Fibroblast of villous mesenchyme (primary cell): ENCODE measurements at places on chromosomes 16 and 17. TPM values are rescaled to one million over a fixed set of nuclear protein-coding genes. Genes with fewer than 3 reads are reported as not detected.

- peak; percentile 91 for DNase-seq
Observed at GRCh38 chr17:82230609-82231311, 1.9 kb downstream of the SLC16A3 start.

DNA sequence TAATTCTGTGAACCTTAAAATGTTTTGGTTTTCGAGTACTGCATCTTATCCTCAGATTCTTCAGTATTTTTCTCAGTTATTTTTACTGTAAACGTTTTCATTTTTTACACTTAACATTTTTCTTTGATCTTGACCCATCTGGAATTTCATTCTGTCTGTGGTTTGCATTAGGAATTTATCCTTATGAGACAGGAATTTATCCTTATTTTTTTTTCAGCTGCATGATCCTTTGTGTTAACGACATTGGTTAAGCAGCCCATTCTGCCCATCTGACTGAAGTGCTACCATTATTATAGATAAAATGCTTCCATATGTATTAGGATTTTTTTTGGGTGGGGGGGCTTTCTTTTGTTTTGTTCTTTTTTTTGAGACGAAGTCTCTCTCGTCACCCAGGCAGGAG is 41.0 kb downstream of the SNX29 start:
- DNase-seq = peak; percentile 70

DNA sequence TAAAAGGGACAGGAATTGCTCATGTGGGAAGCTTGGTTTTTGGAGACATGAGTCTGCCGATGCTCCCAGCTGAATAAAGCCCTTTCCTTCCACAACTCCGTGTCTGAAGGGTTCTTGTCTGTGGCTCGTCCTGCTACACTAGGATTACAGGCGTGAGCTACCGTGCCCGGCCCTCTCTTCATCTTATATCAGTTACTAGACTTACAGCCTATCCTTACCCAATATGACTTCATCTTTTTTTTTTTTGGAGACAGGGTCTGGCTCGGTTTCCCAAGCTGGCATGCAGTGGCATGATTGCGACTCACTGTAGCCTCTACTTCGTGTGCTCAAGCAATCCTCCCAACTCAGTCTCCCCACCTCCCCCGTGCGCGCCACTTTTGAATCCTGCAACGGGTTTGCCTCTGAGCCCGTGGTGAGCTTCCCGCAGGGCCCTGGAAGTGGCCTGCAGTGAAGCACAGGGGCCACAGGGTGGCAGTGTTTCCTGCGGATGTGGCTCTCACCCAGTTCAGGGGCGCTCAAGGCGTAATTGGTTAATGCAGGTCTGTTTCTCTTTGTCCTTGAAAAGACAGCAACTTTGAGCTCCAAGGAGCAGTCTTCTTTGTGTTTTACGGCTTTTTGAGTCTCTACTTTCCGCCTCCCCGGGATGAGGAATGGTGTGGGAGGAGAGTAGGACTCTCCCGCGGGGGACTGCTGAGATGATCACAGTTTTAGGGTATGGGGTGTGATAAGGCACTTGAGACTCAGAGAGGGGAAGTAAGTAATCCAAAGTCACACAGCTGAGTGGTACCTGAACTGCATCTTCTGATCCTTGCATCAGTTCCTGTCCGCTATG is 22.7 kb upstream of the GPRC5B start:
- DNase-seq = peak; percentile 64

GRCh38 chr17:73782641-73783381 is 138.6 kb upstream of the SDK2 start:
- no peak for DNase-seq

GRCh38 chr16:11553371-11553770 is 33.3 kb downstream of the LITAF start:
- no peak for DNase-seq

DNA sequence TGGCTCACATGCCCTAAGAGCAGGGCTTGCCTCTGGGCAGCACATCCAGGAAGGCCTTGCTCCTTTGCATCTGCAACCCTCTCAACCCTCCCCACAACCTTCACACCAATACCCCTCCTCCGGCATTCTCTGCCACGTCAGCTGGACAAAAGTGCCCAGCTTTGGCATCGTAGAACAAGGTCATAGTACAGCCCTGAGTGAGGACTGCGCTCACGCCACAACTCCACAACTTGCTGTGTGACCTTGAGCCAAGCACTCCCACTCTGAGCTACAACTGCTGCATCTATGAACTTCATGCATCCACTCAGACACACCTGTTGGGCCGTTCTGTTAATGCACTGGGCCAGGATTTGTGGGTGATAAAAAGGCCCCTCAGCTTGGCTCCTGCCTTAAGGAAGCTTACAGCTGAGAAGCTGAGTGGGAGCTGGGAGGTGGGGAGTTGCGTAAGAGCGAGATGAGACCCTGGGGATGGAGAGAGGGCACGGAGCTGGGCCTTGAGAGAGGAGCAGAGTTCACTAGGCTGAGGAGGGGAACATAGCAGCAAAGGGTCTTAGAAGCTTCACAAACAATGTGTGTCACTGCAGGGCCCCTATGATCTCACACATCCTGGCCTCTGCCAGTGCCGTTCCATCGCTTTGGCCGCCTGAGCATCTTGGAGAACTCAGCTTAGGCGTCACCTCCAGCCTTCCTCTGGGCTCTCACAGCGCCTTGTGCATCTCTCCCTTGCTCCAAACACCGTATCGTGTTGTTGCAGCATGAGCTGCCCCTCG is 8.6 kb upstream of the MRC2 start:
- DNase-seq = no peak

- no peak for DNase-seq
Observed at GRCh38 chr17:4607261-4607741, 23.0 kb downstream of the SMTNL2 start.

DNA sequence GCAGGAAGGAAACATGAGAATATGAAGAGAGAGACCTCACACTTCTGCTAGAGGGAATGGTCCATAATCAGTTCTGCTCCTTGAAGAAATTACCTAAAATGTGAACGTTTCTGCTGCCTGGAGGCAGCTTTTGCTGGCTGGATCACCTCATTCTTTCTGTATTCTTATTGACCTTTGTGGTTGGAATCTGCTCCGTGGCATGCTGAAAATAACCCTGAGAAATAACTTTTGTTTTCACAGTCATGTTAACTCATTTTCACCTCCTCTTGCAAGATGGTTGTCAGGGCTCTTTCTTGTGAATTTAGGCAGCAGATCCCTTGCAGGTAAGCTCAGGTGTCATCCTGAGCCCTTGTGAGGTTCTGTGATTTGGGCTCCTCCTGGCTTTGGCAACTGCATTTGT is 70.2 kb downstream of the IRF8 start:
- DNase-seq = peak; percentile 27

DNA sequence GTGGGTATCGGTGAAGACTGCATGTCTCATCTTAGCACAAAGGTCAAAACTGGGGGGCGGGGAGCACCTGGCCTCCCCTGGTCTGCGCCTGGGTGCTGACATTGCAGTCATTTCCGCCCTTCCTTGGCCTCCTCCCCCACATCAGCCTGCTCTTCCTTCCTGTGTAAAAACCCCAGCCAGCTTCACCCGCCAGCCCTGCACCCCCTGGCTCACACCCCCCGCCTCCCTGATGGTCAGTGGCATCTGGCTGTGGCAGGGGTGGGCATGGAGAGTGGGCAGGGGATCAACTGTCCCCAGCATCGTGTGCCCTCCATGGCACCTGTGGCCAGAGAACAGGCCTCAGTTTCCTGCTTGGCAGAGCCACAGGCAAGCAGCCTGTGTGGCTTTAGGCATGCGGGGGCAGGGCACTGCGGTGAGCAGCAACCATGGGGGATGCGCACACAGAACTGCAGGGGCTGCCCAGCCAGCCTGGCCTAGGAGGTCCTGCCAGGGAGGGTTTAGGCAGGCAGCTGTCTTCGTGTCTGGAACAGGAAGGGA is 26.5 kb upstream of the LASP1NB start:
- DNase-seq = no peak

DNA sequence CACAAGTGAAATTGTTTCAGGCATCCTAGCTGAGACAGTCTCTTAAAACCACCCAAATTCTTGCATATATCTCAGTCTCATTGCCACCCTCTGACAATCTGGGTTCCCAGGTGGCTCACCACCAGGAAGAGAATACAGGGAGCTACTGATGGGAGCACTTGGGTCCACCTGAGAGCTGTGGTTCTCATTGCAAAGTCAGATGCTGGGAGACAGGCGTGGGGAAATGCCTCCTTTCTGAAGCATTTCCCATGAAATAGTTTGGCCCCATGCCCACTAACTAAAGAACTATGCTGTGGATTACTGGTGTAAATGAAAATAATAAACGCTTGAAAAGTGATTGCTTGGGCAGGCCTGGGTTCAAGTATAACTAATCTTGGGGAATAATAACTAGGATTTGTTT is 70.3 kb downstream of the CMC2 start:
- peak; percentile 24 for DNase-seq

DNA sequence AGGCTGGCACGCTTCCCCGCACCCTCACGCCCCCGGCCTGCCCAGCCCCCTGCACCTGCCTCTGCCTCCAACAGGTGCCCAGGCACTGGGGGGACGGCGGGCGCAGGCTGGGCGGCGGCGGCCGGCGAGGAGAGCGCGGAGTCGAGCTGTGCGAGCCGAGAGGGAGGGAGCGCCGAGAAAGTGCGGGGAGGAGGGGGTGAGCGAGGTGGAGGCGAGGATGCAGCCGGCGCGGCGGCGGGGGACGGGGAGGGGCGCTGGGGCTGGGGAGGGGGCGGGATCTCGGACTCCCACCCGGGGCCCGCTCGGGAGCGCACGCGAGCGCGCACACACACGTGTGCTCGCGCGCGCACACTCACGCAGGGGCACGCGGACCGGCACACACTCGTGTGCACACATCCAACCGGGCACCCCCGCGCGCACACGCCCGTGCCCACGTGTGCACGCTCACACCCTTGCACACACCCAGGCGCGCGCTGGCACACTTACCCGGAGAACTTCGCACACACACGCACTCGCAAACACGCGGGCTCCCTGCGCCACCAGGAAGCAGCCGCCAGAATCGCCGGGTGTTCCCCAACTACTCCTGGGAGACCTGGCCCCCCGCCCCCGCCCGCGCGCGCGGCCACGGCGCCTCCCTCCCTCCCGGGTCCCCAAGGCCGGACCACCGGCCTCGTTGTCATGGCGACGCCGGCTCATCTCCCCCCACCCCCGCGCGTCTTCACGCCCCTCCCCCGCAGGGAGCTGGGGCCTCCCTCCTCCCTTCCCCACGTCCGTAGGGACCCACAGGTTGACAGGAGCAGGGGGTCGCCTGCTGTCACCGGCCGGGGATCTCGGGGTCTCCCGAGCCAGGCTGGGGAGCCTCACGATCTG is at the start of gene DOC2A:
DOC2A (minus strand) TSS at position 184 of the 870 bp plus-strand sequence. CDS start 805 bp downstream, outside the sequence.
- DNase-seq = no peak

DNA sequence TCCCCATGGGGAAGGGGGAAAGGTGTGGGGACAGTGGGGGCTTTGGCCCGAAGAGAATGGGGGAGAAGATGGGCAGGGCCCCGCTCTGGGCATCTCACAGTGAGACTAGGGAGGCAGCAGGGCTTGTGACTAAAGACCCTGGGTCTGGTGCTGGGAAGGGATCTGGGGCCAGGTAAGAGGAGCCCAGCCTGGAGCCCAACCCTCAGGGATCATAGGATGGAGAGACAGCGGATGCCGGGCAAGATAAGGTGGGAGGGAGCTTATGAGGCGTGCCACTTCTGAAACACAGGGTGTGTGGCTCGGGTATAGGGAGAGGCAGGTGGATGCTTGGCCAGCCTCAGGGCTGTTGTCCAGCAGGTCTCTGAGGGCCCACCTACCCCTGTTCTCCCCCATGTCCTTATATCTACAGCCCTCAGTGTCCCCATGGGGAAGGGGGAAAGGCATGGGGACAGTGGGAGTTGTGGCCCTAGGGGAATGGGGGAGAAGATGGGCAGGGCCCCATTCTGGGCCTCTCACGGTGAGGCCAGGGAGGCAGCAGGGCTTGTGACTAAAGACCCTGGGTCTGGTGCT is 15.4 kb downstream of the USP6 start:
- no peak for DNase-seq

Gene WNT9B
- under 0.01 TPM in 1 of 2 replicates, not detected in the other for total RNA-seq

Gene KRT31
- total RNA-seq = not detected in 2 replicates

Gene ZP2
- total RNA-seq = not detected in 2 replicates

Gene MPO
- not detected in 2 replicates for total RNA-seq

Gene EMP2
- total RNA-seq = 10.6 and 13.0 TPM in 2 replicates
